Progenitor cell of endocrine pancreas (in vitro differentiated cells): ENCODE measurements at places on chromosomes 5 and 9.
A peak's percentile ranks its signal among the peaks of the same experiment; 100 is the strongest.

DNA sequence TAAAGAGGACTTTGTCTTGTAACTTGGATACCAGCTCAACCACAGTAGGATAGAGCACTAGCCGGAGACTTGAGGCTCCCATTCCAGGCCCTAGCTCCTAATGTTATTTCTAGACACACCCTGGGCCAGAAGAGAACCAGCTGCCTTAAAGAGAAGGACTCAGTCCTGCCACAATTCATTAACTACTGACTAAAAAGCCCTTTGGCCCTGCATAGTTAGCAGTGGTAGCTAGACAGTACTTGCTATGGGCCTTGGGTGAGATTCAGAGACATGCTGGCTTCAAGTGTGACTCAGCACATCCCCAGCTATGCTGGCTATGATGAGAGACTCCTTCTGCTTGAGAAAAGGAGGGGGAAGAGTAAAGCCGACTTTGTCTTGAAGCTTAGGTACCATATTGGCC lies 47.3 kb downstream of the TMEM167A start:
- DNase-seq = no peak

DNA sequence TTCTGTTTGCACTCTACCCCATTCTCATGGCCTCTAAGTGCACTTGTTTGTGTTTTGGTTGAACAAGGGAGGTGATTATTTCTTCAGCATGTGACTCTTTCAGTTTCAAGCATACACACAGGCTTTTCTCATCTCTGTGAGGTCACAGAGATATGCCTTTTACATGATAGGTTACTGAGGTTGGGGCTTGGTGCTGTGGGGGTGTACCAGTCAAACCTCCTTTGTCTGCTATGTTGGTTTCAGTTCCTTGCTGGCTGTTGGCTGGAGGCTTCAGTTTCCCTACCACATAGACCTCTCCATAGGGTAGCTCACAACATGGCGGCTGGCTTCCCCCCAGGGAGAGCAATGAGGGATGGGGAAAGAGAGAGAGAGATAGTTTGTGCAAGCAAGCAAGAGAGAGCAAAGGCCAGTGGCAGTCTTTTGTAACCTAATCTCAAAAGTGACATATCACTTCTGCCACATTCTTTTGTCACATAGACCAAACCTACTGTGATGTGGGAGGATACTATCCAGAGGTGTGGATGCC lies 96.7 kb upstream of the SEMA6A start:
- DNase-seq = no peak

- peak; percentile 10 for DNase-seq
Observed at GRCh38 chr5:1724822-1725602, 74.6 kb downstream of the MRPL36 start.

GRCh38 chr5:135487037-135487395 lies 34.9 kb upstream of the TIFAB start:
- no peak for DNase-seq

GRCh38 chr5:80409367-80409966 lies 1.6 kb downstream of the ZFYVE16 start:
- DNase-seq = no peak

DNA sequence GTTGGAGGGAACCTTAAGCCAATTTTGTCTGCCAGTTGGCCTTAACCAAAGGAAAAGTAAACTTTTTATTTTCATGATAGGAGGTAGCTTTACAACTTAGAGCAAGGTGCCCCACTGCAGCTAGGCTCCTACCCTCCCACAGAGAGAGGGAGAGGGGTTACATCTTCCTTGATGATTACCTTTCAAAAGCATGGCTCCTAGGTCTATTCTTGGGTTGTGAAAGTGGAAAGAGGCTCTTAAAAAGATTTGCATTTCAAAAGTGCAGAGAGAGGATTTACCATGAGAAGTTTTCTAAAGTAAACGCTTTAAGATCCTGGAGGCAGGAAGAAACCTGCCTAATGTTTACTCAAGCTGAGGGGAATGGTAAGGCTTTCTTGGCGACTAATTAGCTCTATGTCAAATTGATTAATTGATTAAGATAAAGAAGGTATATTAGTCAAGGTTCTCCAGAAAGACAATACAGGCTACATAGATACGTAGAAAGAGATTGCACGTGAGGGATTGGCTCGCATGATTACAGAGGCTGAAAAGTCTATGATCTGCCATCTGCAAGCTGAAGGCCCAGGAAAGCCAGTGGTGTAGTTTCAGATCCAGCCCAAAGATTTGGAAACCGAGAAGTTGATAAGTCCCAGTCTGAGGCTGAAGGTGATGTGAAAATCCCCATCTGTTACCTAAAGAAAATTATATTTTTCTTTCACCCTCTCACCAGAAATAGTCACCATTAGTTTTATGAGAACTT lies 333.8 kb upstream of the CTNND2 start:
- DNase-seq = no peak

GRCh38 chr5:158162026-158162425 lies 303.1 kb upstream of the CLINT1 start:
- no peak for DNase-seq

DNA sequence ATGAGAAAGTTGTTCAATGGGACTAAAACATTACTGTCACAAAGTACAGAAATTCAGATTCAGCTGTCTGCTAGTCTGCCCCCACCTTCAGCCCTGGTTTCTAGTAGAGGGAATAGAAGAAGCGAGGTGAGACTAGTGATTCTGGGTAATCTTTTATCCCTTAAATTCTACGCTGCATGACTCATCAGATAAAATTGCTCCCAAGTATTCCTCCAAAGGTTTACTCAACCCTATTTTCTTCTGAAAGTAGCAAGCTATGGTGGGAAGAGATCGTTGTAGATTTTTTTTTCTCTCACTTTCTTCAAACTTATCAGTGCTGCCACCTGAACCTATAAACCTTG lies 318.9 kb upstream of the RIOK2 start:
- no peak for DNase-seq

- peak; percentile 23 for DNase-seq
Observed at GRCh38 chr9:76459694-76460635, 983 bp downstream of the GCNT1 start.

DNA sequence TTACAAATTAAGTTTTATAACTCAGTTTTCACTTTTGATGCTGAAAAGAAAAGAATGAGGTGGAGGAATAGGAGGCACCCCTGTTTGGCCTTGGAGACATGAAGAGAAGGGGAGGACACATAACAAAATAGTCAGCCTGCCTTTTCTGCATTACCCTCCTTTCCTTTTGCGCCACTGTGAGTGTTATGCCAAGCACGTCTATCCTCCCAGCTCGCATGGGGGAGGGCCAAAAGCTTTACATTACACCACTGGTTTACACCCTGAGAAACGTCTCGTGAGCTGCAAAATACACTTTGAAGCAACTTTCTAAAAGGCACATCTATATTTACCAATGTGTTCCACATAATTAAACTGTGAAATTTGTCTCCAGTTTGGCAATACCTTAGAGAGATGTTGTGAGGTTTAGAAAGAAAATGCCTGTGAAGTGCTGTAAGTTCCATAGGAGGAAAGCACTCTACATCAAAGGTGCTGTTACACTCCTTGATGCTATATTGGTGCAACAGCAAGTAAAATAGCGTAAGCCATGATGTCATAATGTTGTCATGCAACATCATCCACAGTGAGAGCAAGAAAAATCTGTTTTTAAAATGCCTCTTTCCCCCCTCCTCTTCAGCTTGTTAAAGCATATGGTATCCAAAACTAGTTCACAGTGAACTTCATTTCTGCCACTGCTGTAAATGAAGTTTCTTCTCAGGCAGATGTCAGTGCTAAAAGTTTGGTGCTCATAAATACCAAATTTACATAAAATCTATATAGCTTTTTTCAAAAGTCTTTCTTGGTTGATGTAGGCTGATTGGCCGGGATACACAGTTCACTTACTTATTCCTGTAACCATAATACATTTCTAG lies 50.3 kb downstream of the CETN3 start:
- no peak for DNase-seq

GRCh38 chr5:52909192-52909591 lies 80.0 kb upstream of the ITGA2 start:
- DNase-seq = no peak

GRCh38 chr5:37662362-37662761 lies 177.5 kb downstream of the GDNF start:
- DNase-seq = no peak

GRCh38 chr9:34611251-34611810 lies 566 bp downstream of the RPP25L start:
- DNase-seq = no peak

DNA sequence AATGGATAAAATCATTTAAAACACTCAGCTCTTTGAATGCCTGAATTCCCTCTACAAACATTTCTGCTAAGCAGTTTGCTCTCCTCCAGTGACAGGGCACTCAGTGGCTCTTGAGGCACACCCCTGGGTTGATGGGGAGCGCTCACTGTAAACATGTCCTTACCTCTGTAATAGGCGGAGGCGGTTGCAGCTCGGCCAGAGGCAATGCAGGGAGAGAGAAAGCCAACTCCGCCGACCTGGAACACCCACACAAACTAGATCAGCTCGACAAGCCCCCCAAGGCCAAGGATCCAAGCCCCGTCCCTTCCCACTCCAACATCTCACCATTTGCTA lies 329 bp downstream of the CDC23 start:
- DNase-seq = no peak

- no peak for DNase-seq
Observed at GRCh38 chr5:107028938-107029337, 641.8 kb downstream of the EFNA5 start.

DNA sequence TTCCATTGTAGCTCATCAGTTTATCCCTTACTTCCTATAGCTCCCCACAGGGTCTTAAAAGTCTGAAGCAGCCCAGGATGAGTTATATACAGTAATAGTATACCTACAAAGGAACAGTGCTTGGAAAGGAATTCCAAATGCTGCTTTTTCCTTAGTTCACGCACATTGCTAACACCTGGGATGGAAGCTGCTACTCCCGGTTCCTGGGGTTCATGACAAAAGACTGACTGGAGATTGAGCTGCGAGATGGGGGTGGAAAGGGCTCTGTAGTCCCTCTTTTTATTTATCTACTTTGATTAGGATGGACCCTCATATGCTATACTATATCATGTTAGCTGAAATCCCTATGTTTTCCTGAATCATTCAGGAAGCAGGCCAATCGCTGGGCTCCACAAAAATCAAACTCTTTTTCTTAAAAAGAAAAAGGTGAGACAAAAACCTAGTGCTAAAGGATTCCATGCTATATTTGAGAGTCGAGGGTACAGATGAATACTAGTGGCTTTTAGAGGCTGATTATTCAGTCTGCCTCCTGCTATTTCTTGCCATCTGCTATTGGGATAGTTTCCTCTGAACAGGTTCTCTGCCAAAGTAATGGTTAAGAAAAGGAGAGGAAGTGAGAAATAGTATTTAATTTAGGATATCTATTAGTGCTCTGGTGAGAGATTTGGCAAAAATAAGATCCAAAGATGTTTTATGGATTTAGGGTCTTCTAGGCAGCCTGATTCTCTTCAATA lies 81.2 kb downstream of the MRPS27 start:
- no peak for DNase-seq
